ACHN (cell line): ENCODE measurements at places on chromosomes 12 and 14.

DNA sequence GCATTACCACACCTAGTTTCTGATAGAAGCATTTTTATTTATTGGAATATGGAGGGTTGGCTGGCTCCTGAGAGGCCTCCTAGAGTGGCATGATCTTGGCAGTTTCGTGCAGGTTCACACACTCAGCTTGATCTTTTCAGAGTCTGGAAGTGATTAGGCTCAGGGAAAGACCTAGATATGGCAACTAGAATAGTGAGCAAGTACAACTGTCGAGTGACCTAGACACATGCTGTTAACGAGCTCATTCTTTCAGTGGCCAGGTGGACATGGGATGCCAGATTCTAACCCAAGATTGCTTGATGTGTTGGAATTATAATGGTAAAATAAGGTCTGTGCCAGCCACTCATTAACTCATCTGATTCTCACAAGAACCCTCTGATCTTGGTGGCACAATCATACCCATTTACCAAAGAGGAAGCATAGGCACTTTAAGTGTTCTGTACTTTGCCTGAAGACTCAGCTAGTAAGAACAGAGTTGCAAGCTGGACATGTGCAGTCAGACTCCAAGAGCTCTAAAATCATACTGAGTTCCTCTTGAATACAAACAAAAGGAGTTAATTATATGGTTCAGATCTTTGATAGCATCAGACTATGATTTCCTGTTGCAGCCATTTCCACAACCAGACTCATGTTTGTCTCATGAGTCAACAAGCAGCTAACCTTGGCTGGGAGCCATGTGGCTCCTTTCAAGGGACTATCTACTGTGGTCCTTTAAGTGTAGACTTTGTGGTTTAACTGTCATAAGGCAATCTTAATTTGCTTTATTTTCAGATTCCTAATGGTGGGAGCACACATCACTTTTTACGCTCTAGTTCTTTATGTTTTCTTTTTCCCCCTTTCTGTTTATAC lies 144.2 kb downstream of the PLEKHA5 start:
- DNase-seq, result peak; percentile 94

DNA sequence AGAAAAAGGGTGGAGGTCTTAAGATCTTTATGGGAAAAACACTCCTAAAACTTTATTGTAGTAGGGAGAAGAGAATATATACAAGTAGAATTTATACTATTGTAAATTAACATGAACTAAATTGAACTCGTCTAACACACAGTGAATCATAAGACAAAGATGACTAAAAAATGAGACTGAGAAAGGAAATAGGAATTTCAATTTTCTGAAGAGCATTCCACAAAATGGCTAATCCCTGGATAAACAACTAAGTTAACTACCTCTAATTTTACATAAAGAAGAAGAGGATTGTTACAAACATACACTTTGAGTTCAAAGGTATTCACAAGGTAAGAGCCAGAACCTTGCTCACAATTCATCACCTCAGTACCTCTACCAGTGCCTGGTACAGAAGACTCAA lies 2.0 kb downstream of the MAP4K5 start:
- peak; percentile 24 for DNase-seq

- DNase-seq, result no peak
Observed at GRCh38 chr12:104197264-104197663, 18.3 kb upstream of the TXNRD1 start.

DNA sequence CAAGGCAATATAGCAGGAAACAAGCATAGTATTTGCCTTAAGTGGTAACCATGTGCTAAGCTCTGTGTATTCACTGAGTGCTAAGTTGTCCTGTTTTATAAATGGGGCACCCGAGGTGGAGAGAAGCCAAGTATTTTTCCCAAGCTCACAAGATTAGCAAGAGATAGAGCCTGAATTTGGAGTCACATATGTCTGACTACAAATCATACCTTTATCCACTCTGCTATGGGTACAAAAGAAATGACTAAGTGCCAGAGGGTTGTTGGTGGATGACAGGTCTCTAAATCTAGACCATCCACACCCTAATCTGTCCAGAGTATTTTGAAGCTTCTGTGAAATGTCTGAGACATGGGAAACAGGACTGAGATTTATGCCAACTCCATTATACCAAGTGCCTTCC lies 182.1 kb upstream of the SEL1L start:
- no peak for DNase-seq

DNA sequence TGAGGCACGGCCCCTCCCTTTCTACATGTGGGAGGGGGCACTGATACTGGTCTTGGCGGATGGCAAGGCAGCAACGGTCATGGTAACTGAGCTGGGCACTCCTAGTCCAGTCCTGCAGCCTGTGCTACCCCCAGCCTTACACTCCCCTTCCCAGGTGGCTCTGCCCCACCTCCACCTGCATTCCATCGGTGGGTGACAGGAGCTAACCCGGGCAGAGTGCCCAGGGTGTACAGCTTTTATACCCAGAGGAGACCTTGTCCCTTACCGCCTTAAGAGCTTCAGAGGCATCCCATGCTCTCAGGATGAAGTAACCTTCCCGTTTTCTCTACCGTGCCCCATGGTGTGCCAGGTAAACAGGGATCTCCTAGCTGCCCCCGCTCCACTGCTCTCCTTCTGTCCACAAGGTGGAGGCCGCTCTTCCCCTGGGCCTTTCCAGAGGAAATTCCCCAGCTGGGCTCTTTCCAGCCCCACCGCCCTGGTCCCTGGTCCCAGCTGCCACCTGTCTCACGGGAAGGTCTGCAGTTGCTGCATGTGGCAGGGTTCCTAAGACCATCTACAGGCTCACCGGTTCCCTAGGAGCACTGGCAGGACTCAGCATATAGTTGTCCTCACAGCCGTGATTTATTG lies 20.5 kb downstream of the BRI3BP start:
- DNase-seq, result no peak

GRCh38 chr12:127194176-127194575 lies 1072.8 kb upstream of the TMEM132C start:
- no peak for DNase-seq
